ENCODE measurements at places on chromosomes 1 and 21. TPM values are rescaled to one million over a fixed set of nuclear protein-coding genes. Genes with fewer than 3 reads are reported as not detected.

GRCh38 chr1:103336408-103336807, 189.1 kb upstream of the RNPC3 start:
- H3K4me1 ChIP-seq: no peaks in the 10 kb centered on the region
- H3K4me3 ChIP-seq: no peak overlapping the region
- DNase-seq: no peak
- no peaks in the 10 kb centered on the region for H3K36me3 ChIP-seq

GRCh38 chr1:78676347-78676982, 26.8 kb downstream of the IFI44 start:
- no peaks in the 10 kb centered on the region for H3K36me3 ChIP-seq
- H3K27ac ChIP-seq: no peak overlapping the region
- no peak for DNase-seq
- H3K4me3 ChIP-seq: no peak overlapping the region

GRCh38 chr1:208907790-208908189, 663.6 kb upstream of the PLXNA2 start:
- H3K36me3 ChIP-seq: no peaks in the 10 kb centered on the region
- no peak for DNase-seq
- H3K27me3 ChIP-seq: no peaks in the 10 kb centered on the region
- no peaks in the 10 kb centered on the region for H3K4me1 ChIP-seq
- H3K27ac ChIP-seq: no peak overlapping the region

DNA sequence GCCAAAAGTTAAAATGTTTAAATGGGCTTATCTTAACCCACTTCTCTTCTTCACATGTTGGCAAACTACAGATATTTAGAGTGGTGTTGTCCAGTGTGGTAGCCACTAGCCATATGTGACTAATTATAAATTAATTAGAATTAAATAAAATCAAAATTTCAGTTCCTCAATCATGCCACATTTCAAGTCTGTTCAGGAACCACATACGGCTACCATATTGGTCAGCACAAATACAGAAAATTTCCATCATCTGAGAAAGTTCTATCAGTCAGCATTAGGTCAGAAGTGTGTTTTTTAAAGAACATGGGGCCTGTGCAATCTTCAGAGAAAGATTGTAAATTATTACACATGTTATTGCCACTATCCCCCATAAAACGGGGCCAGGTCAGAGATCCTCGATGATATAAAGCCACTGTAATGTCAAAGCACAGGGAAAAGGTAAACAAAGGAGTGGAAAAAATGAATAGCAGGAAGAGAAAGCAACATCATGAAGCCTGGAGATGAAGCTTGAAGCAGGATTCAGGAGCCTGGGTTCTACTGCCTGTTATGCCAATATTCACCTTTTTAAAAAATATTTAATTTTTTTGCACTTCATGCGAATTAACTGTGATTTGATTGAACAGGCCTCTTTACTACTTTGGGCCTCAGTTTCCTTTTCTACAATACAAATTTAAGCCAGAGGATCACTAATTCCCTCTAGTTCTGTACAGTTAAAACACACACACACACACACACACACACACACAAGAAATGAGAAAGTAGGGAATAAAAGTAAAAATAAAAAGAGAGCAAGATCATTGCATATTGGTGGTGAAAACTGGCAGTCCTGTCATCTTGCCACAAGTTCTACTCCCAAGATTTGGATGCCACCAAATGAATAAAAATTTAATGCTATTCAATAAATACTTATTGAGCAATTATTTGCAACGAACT, 2.3 kb downstream of the RSBN1 start:
- no peak for DNase-seq
- peaks cover 35% of the 10 kb centered on the region for H3K4me1 ChIP-seq
- no peak overlapping the region for H3K27ac ChIP-seq
- no peaks in the 10 kb centered on the region for H3K27me3 ChIP-seq
- H3K36me3 ChIP-seq: no peaks in the 10 kb centered on the region

- peak; percentile 41 for DNase-seq
- peaks cover 43% of the 10 kb centered on the region for H3K36me3 ChIP-seq
- H3K27ac ChIP-seq: peak overlapping the region; percentile 75
- peak overlapping the region; percentile 57 for H3K4me3 ChIP-seq
These were observed 33.6 kb downstream of the SLC2A1 start for GRCh38 chr1:42924851-42925760.

DNA sequence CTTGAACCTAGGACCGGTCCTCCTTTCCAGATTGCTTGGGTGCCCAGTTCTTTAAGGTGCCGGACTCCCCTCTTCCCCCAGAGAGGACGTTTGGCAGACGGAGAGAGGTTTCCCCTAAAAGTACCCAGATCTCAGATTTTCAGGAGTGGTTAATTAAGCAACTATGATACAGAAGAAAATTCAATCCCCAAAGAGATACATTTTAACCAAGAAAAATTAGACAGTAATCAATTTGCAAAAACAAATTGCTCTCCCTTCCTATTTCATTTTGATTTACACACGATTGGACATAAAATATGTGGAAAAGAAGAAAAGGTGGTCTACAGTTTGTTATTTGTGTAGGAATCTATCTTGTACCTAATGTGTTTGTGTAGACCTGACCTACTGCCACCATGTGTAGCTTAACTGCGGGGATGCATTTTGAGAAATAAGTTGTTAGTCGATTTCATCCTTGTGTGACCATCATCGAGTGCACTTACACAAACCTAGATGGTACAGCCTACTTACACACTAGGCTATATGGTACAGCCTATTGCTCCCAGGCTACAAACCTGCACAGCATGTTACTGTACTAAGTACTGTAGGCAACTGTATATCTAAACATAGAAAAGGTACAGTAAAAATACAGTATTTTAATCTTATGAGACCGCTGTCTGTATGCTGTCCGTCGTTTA, 755 bp downstream of the RPAP2 start:
- H3K27ac ChIP-seq: peak overlapping the region; percentile 94
- peaks cover 12% of the 10 kb centered on the region for H3K36me3 ChIP-seq
- DNase-seq: no peak
- peak overlapping the region; percentile 71 for H3K4me3 ChIP-seq
- peaks cover 32% of the 10 kb centered on the region for H3K4me1 ChIP-seq

CYP2J2 gene
- total RNA-seq: 16.0 TPM

CCDC30 gene
- 0.64 TPM for total RNA-seq

TDRD10 gene
- 1.7 TPM for total RNA-seq

LAPTM5 gene
- total RNA-seq: 9.9 TPM
